Right renal pelvis (tissue), 4 donors: ENCODE measurements at places on chromosomes 5 and 9. TPM values are rescaled to one million over a fixed set of nuclear protein-coding genes. Genes with fewer than 3 reads are reported as not detected.

Gene FIBCD1
- 0.30 TPM for polyA plus RNA-seq

Gene LRRC19
- polyA plus RNA-seq, result 23.5 TPM

Gene C9orf43
- 0.74 TPM for polyA plus RNA-seq

Gene RNF14
- polyA plus RNA-seq, result 70.8 TPM

Gene PAEP
- polyA plus RNA-seq, result 0.12 TPM

Gene C5orf52
- not detected for polyA plus RNA-seq

Gene CD14
- 10.0 TPM for polyA plus RNA-seq

DNA sequence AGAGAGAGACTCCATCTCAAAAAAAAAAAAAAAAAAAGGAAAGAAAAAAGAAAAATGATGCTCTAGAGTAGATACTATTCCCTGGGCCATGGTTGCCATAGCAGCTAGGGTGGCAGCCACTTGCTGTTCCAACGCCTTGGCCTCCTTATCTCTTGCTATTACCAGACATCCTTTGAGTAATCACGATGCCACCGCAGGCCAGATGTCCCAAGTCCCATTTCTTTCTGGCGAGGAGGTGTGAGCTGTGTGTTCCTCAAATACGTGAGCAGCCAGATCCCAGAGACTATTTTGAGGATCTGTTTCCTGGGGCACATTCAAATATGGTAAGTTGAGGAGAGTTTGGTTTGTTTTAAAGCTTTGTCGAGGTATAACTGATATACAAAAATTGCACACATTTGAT lies 23.4 kb upstream of the GFPT2 start:
- DNase-seq, result no peak

DNA sequence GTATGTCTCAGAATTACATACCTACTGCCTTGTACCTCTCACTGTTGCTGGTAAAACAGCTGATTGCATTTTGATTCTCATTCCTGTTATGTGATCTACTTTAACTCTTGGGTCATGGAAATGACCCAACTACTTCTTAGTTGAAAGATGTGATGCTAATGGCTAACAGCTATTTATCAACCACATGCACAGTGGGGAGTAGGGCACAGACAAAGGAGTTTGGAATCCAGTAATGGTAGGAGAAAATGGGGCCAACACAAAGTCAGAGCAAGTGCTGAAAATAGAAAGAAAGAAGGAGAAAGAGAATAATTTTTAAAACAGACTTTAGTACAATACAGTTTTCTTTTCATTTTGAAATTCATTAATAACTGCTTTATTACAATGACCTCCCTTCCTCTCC lies 241.0 kb downstream of the PTPRD start:
- DNase-seq, result no peak

DNA sequence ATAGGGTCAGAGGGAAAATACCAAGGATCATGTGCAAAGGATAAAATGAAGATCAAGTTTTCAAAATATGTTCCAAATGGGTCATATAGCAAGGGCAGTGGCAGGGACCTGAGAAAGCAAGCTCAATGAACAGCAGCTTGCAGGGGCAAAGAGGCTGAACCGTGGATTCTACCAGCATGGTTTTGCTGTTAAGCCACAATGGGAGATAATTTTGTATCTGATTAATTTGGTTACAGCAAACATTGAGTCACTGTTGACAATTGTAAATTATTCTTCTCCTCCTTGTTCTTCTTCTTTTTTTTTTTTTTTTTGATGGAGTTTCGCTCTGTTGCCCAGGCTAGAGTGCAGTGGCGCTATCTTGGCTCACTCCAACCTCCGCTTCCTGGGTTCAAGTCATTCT lies 18.4 kb upstream of the ERAP2 start:
- no peak for DNase-seq

DNA sequence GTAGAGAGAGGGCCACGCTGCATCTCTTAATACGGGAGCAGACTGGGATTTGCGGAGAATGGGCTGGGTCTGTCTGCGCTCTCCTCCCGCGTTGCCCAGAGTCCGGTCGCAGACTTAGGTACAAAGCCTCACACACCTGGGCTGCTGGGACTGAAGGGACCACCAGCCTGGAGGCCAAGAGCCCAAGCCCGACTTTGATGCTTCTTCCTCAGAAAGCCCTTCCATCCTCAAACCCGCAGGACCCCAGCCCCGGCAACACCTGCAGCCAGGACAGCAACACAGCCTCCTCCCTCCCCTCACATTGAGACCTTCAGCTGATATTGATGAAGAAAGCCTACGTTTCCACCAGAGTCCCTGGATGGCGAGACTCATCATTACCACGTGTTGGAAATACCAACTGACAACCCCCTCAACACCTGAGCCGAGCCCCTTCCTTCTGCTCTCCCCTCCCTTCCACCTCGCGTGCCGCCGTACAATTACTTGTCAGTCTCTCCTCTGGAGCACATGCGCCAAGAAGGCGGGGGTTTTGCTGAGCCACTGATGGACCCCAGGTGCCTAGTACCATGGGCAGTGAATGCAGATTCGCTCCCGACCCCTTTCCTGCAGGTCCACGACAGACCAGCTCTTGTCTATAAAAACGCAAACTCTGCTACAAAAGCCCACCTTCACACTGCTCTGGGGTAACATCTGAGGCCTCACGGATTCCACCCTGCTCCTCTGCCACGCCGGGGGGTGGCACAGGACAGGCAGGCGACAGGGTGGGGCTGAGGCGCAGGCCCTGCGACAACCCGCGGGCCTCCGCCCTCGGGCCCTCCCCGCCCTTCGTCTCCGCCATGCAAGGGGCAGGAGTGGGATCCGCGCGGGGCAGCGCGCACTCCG lies 841 bp downstream of the ASB6 start:
- DNase-seq, result no peak

DNA sequence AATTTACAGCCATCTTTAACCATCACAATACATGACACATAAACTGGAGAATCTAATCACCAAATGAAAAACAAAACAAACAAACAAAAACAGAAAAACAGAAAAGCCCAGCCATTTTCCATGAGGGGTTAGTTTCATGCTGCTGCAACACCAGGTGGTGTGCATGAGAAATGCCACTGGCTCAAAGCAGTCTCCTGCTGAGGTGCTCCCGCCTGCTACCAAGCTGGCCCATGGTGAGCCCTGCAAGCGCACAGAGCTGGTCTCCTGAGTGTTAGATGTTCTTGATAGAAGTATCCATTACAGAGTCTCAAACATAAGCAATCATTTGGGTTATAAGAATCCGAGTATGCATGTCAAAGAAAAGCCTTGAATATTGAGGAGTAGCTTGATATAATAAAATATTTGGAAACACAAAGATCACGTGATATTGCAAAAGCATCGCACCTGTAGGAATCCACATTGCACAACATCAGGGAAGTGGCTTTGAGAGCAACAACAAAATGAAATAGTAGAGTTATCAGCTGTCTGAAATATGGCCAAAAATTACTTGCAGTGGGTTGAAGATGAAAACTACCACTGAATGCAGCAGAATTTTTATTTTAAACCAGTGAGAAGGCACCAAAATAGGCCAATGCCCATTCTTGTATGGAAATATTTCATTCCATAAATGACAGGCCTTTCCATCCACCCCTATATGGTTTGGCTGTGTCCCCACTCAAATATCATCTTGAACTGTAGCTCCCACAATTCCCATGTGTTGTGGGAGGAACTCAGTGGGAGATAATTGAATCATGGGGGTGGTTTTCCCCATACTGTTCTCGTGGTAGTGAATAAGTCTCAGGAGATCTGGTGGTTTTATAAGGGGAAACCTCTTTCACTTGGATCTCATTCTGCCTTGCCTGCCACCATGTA lies 194.8 kb downstream of the SYK start:
- DNase-seq, result no peak

GRCh38 chr9:112380825-112381221 lies 915 bp downstream of the HSDL2 start:
- DNase-seq, result no peak

GRCh38 chr5:151620461-151620840 lies 29.3 kb upstream of the FAT2 start:
- no peak for DNase-seq

DNA sequence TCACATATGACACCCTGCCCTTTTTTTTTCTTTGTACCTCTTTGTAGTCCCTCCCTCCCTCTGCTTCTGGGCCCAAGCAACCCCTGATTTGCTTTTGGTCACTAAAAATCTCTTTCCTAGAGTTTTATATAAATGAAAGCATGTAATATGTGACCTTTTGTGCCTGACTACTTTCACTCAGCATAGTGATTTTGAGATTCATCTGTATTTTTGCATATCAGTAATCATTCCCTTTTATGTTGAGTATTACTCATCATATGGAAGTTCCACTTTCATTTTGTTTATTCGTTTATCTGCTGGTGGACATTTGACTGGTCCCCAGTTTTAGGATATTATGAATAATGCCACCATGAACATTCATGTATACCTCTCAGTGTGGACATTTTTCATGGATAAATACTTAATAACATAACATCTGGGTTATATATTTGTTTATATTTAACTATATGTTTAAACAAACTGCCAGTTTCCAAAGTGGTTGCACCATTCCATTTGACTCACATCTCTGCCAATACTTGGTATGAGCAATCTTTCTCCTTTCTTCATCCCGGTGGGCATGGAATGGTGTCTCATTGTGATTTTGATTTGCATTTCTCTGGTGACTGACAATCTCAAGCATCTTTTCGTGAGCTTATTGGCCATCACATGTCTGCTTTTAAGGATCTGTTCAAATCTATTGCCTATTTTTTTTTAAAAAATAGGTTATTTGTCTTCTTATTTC lies 115.7 kb upstream of the S1PR3 start:
- no peak for DNase-seq

GRCh38 chr5:131245948-131246347 lies 17.9 kb upstream of the CDC42SE2 start:
- DNase-seq, result no peak

DNA sequence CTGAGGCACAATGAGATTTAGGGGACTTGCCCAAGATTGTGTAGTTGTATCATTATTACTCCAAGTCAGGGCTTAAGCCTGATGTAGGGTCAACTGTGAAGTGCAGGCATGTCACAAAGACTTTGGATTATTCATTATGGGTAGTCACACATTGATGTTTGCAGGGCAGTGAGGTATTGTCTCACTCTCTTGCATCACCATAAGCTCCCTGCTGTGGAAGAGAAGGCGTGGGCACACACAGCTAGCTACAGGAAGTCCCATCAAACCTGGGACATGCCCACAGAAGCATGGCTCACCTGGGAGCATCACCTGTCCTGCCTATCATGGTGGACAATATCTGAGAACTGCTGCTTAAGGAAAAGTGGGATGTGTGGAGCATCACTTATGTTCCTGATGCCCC lies 42.1 kb downstream of the TMOD1 start:
- no peak for DNase-seq

- DNase-seq, result no peak
Measured at GRCh38 chr9:8799206-8799605, 999.6 kb upstream of the DMAC1 start.

GRCh38 chr9:12166518-12166917 lies 526.7 kb upstream of the TYRP1 start:
- DNase-seq, result no peak

DNA sequence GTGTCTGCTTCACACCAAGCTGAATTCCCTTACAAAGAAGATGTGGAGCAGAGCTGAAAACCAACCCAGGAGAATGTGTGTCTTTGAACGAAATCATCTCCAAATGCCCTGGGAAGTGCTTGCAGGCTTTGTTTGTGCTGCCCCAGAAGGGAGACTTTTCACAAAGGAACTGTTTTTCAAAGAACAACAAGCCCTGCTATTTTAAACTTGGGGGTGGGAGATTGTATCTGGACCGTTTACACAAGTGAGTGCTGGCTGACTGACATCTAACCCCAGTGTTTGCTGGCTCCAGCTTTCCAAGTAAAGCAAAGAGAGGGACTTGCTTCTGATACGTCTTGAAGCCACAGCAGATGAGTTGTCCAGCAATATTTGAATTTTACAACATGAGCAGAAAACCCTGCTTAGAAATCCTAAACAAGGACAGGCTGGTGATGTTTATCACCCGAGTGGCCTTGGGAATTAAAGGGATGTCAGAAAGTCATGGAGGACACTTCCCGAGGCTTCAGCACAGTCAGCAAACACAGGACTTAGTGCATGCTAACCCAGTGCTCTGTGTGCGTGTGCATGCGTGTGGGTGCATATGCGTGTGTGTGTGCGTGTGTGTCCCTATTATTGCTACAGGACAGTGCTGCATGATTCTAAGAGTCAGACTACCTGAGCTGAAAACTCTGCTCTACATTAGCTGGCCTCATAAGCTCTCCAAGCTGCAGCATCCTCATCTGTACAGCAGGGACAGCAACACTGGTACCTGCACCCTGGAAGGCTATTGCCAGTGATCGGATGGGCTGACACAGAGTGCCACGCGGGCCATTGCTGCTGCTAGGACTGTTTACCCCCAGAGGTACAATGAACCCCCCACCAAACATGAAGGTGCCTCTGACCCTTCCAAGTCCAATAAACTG lies 1.4 kb downstream of the ADAMTS12 start:
- DNase-seq, result no peak

GRCh38 chr5:133775584-133776304 lies 163.4 kb upstream of the FSTL4 start:
- no peak for DNase-seq

DNA sequence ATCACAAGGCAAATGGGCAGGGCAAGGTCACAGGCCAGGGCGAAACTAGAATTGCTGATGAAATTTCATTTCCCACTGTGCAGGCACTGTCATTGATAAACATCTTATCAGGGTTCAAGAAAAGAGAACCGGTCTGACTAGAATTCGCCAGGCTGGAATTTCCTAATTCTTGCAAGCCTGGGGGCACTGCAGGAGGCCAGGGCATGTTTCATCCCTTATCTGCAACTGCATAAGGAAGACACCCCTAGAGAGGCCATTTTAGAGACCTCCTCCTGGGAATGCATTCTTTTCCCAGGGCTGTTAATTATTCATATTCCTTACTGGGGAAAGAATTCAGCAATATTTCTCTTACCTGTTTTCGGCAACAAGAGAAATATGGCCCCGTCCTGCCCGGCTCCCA lies 266.2 kb upstream of the CYLC2 start:
- DNase-seq, result no peak

DNA sequence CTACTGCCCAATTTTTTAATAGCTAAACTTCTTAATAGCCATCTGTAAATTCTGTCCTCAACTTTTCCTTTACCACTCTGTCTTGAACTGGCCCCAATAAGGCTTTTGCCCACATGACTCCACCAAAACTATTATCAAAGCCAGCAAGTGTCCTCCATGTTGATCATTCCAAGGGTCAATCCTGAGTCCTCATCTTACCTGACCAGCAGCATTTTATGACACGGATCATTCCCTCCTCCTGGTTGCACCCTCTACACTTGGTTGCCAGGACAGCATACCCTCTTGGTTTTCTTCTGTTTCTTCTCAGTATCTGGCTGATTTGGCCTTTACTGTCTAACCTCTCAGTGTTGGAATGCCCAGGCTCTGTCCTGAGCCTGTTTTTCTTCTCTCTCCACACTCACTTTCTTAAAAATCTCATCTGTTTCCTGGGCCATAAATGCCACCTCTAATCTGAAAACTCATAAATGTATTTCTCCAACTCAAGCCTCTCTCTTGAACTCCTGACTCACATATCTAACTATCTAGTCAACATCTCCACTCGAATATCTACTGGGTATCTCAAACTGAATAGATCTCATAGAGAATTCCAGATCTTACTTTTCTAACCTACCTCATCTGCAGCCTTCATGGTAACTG lies 40.0 kb upstream of the CDC42SE2 start:
- DNase-seq, result no peak
